ENCODE measurements at places on chromosomes 5 and 9.

- DNase-seq, result no peak
These were observed 66.8 kb downstream of the PTPDC1 start for GRCh38 chr9:94150890-94151650.

GRCh38 chr5:23977365-23977764 lies 470.0 kb downstream of the PRDM9 start:
- DNase-seq, result no peak

DNA sequence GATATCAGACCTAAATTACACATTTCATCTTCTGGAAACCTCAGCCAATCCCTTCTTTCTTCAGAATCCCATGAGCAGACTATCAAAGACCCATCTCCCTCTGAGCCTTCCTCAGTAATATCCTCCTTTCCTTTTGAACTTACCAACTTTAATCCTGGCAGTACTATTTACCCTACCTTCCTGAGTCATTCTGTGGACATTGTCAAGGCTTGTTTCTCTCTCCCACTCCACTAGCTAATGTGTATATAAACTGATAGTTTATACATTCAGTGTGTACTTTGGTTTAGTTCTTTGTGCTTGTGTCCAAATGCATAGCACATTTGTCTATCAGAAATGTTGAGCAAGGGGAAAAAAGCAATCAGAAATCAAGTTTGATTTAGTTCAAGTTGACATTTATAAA lies 568.3 kb downstream of the CSNK1G3 start:
- DNase-seq, result no peak

GRCh38 chr5:91302305-91302704 lies 80.8 kb downstream of the ARRDC3 start:
- DNase-seq, result no peak

GRCh38 chr5:171789353-171789752 lies 3.7 kb downstream of the SMIM23 start:
- DNase-seq, result no peak

DNA sequence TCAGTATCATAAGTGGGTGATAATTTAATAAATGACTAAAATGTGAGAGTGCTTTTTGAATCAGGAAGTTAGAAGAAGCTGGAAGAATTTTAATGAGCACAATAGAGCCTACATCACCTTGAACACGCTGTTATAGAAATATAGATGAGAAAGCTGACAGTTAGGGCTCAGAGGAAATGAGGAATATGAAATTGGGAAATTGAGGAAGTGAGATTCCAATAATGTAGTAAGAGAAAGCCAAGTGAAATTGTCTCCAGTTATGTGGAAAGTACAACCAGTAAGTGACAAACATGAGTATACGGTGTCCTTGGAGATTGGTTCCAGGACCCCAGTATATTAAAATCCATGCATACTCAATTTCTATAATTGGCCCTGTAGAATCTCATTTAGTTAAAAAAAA lies 235.9 kb upstream of the FAM174A start:
- no peak for DNase-seq

DNA sequence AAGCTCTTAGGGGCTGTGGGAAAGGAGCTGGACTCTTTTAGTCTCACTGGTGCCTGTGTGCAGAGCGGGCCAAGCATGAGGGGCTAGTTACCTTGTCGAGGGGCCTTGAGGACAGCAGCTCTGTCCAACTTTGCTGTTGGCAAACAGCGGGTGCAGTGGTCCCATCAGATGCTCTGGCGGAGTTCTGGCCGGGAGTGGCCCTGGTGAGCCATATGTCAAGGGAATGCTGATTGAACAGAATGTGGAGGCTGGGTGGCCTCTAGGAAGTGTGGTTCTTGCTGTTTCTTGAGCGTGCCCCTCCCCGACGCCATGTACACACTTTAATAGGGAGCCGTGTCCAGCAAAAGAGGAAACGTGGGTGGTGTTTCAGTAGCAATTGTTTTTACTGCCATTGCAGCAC lies 3.6 kb upstream of the ADAMTS2 start:
- no peak for DNase-seq

DNA sequence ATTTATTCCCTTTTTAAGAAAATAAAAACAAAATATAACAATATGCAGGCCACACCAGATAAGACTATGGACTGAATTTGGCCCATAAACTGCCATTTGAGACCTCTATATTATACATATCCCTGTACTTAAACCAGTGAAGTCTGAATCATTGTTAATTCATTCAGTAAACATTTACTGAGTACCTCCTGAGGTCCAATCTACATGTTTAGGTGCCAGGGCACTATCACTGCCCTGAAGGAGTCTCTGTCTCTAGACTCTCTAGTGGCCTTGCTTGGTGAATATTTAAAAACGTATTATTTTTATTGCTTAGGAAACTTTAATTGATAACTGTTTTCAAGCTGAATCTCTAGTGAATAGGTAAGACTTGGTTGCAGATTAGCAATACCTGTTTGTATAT lies 74.7 kb upstream of the ELL2 start:
- no peak for DNase-seq

GRCh38 chr5:151295138-151295537 lies 8.4 kb downstream of the SLC36A3 start:
- DNase-seq, result no peak

GRCh38 chr5:23840083-23840482 lies 332.7 kb downstream of the PRDM9 start:
- DNase-seq, result no peak

GRCh38 chr9:95452176-95452575 lies 64.6 kb downstream of the PTCH1 start:
- no peak for DNase-seq

Measured in CD4-positive, alpha-beta T cell treated with Interleukin-12 subunit alpha and Interleukin-12 subunit beta, for 1 hour (primary cell).